ENCODE measurements at places on chromosomes 7 and 10.
A peak's percentile ranks its signal among the peaks of the same experiment; 100 is the strongest.

- no peak for DNase-seq
Measured at GRCh38 chr10:2978574-2979273, 88.6 kb upstream of the PFKP start.

DNA sequence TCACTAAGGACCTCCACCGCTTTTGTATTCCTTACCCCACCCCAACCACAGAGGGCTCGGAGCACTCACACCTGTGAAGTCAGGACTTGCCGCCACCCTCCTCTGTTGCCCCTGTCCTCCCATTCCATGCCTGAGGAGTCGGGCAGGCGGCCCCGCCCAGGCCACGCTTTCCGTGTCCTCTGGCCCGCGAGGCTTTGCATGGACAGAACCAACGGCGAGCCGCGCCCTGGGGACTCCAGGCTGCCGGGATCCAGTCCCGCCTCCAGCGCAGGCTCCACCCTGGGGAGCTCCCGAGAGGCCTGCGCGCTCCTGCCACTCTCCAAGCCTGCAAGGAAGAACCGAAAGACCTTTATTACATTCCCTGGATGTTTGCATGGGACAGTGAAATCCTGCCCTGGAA, 366.4 kb upstream of the POM121L12 start:
- no peak for DNase-seq

DNA sequence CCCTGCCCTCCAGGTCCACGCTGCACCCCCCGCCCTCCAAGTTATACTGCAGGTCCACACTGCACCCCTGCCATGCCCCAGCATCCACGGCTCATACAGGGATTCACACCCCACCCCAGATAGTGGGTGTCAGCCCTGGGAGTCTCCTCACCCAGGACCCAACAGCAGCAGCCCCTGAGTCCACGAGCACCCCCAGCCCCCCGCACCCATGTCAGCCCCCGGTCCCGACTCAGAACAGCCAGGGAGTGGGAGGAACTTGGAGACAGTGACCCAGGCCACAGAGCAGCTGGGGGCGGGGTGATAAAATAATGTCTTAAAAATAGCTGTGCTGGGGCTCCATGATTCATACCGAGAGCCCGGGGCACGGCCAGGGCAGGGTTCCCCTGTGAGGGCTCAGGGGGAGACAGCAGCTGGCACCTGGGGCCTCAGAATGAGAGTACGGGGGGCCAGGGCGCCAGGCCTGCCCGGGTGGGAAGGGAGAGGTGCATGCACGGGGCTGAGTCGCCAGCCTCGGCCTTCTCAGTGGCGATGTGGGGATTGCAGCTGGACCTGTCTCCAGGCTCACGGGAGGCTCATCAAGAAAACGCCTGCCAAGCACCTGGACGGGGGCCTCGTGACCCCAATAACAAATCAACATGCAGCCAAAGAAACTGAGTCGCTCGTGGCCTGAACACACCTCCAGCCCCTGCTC, 29.8 kb downstream of the ADAP1 start:
- DNase-seq, result peak; percentile 6

GRCh38 chr7:17556247-17556956, 257.9 kb downstream of the AHR start:
- DNase-seq, result no peak

DNA sequence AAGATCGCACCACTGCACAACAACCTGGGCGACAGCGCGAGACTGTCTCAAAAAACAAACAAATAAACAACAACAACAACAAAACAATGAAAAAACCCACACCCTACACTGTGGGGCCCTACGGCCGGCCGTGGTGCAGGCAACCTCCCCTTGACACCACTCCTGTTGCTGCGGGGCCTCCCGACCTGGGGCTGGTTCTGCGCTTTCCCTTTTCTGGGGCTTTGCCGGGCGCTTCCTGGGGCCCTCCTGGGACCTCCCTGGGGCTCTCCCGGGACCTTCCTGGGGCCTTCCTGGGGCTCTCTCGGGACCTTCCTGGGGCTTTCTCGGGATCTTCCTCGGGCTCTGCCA, 46.6 kb downstream of the INSIG1 start:
- DNase-seq, result no peak

DNA sequence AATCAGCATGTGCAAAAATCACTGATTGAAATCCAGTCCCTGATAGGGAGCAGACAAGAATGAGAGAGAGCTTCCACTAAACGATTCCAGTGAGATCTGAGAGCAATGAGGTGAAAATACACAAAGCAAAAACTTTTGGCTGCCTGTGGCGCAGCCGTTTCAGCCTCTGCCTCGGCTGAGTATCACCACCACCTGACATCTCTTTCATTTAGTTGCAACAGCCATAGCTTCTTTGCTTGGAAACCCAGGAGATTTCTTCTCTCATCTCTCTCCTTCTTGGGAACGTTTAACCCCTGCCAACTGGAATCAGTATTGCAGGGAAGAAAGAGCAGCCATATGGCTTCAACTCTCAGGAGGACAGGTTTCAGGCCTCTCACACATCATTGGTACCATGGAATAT, 237.3 kb upstream of the AGK start:
- DNase-seq, result no peak

DNA sequence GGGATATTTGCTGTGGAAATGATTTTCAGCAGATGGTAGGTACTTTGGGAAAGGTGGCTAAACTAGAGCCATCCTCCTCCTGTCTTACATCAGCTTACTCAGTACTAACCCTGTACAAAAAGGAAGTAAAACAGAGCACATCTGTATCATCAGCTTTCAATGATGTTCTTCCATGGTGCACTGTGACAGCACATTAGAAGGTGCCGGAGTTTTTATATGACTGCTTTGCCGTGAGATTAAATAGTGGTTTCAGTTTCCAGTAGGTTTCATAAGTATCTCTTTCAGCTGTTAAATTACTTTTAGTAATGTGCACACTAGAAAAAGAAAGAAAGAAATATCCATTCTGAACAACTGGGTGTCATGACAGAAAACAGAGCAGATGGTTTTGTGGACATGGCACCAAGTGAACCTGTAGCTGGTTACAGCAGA, 86.5 kb downstream of the ARID5B start:
- no peak for DNase-seq

GRCh38 chr7:45033261-45033930, 33.4 kb downstream of the CCM2 start:
- peak; percentile 65 for DNase-seq

GRCh38 chr7:83117466-83117865, 45.2 kb downstream of the PCLO start:
- no peak for DNase-seq

All from T-helper 2 cell (primary cell).